ENCODE measurements at places on chromosomes 16 and 17.

DNA sequence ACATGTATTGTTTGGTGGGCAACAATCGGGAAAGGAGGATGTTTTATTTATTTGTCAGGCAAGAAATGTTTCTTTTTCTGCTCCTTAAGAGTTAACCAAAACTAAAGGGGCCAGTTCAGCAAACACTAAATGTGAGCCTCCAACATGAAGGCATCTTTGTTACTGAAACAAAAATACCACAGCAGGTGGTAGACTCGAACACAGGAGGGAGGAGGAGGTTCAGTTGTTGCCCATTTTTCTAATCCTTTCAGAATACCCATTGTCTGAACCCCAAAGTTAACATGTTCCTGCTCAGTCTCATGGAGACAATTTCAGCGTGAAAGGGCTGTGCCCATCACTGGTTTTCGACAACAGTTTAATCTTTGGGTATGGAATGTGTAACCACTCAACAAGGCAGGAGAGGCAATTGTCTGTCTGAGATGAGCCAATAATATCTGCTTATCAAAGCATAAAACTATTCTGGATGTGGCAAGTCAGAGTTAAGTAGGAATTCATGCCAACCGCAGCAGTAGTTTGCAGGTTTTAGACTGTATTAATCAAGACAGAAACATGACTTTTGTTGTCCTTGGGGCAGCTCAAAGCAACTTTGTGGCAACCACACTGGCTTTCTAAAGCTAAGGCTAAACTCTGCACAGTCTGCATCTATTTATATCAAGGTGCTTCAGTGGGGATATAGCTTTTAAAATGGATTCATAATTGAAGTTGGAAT lies 211.7 kb downstream of the FTO start:
- DNase-seq: no peak

DNA sequence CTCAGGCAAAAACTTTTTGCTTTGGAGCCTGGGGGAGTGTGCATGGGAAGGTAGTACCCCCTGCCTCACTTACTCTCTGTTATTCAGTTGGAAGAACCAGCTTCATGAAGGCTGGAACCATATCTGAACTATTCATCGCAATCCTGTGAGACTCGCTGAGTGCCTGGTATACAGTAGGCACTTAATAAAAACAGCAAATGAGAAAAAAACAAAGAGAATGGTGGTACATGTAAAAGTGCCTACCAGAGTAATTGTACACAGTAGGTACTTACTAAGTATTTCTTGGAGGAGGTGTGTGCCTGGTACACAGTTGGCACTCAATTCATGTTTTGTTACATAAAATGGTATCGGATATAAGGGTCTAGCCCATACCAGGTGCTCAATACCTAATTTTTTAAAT lies 75.2 kb downstream of the MYH11 start:
- no peak for DNase-seq

DNA sequence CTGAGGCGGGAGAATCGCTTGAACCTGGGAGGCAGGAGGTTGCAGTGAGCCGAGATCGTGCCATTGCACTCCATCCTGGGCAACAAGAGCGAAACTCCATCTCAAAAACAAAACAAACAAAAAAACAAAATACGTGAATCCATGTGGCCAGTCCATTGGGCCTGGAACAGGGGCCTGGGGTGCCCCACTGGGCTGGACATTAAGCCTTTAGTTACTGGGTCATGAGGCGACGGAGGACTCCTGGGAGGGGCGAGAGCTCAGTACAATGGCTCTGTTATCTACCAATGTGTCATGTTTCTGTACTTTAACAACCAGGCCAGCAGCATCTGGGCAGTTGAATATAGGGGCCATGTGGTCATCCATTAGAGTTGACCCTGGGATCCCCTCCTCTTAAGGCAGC lies 18.9 kb upstream of the CLEC18A start:
- DNase-seq: no peak

- no peak for DNase-seq
Measured at GRCh38 chr16:70475054-70475871, 20.9 kb downstream of the FCSK start.

DNA sequence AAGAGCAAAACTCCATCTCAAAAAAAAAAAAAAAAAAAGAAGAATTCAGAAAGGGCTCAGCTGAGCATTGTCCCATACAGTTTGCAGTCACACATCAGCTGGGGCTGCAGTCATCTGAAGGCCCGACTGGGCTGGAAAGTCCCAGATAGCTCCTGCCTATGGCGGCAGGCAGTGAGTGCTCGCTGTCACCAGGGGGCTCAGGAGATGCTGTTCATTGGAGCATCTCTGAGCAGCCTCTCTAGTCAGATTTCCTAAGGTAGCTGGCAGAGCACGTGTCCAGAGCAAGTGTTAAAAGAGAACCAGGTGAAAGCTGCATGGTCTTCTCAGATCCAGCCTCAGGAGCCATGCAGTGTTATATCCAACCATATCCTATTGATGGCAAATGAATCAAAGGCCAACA lies 75.8 kb downstream of the WSCD1 start:
- DNase-seq: no peak

DNA sequence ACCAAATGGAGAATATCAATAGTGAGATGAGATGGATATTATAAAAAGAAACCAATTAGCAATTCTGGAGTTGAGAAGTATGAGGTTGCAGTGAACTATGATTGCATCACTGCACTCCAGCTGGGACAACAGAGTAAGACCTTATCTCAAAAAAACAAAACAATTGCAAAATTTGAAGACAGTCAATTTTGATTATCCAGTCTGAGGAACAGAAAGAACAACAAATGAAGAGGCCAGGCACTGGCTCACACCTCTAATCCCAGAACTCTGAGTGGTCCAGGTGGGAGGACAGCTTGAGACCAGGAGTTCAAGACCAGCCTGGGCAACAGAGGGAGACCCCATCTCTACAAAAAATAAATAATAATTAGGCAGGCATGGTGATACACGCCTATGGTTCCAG lies 35.0 kb downstream of the USP32 start:
- DNase-seq: no peak

DNA sequence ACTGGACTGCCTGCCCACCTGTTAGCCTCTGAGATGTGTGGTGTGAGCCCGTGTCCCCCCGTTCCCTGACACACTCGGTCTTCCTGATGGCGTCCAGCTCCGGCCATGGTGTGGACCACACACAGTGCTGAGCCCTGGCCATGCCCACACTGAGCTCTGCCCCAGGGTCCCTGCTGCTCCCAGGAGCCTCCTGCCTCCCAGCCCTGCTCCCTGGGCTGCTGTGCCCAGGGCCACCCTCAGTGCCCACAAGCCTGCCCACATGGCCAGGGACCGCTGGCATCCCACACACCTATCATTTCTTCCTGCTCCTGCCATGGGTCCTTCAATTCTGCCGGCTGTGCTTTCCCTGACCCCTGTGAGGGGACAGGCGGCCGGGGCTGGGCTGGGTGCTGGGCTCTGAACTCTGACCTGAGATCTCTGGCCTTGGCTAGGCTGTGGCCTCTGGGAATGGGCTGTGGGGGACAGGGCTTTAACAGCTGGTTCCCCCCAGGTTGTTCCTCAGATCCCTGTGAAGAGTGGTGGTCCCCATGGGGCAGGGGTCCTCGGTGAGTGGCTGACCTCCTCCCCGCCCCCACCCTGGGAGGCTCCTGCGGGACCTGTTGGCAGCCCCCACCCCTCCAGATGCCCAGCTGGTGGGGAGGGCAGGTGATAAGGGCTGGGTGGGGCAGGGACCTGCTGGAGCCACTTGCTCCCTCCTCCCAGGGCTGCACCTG lies 4.0 kb downstream of the CEMP1 start:
- DNase-seq: no peak

DNA sequence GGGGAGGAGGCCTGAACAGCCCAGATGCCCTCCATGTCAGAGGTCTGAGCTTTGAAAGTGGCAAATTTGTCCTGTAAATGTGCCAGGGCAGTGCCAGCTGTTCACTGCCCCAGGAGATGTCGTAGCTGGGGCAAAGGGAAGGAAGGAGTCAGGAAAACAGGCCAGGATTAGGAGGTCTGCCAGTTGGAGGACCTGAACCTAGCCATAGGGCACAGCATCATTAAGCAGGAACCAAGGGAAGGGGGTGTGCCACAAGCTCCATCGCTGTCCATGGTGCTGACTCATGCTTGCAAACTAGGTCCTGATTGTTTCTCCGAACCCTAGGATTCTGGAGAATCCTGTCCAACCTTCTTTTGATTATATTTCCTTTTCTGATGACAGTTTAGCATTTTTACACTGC lies 124.2 kb downstream of the TMEM132E start:
- DNase-seq: peak; percentile 42

DNA sequence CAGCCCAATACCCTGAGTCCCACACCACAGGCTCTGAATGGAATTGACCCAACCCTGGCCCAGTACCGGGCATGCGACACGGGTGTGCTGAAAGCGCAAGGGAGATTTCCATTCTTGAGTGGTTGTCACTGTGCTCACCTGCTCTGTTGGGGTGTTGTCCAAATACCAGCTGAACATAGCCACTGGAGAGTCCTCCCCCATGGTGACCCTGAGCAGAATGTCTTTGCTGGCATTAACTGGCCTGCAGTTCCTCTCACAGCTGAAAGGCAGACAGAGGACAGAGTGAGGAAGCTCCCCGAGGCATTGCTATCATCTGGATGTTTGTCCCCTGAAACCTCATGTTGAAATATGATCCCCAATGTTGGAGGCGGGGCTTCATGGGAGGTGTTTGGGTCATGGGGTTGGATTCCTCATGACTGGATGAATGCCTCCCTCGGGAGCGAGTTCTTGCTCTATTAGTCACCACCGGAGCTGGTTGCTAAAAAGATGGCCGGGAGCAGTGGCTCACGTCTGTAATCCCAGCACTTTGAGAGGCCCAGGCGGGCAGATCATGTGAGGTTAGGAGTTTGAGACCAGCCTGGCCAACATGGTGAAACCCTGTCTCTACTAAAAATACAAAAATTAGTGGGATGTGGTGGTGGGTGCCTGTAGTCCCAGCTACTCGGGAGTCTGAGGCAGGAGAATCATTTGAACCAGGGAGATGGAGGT lies 57.3 kb upstream of the BCO1 start:
- peak; percentile 99 for DNase-seq

DNA sequence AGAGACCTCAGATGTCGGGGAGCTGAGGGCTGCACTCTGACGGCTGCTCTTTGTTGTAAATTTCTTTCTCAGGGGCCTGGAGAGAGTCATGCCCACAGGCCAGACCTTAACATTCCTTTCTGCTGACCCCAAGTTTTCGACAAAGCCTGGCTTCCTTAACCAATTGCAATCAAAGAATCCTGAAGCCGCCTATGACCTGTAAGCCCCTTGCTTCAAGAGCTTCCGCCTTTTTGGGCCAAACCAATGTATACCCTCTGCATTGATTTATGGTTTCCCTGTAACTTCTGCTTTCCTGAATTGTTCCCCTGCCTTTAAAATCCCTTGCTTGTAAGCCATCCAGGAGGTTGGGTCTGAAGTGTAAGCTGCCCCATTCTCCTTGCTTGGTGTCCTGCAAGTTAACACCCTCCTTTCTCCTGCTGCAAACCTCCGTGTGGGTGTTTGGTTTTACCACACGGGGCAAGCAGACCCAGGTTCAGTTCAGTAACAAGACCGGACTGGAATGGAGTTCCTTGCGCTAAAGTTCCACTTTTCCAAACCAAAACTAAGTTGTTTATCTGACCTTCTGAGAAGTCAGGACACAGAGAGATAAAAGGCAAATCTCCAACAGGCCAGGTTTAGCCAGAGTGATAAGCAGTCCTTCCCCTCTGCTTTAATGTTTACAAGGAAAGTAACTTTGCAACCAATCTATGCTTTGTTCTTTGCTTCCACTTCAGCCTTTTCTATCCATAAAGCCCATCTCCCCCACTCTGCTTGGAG lies 141.6 kb downstream of the KCNJ12 start:
- no peak for DNase-seq

- no peak for DNase-seq
Measured at GRCh38 chr16:2460391-2460713, 443 bp downstream of the TEDC2 start.

GRCh38 chr16:86355531-86355930 lies 154.8 kb upstream of the FOXF1 start:
- peak; percentile 80 for DNase-seq

- DNase-seq: no peak
Measured at GRCh38 chr16:62764572-62764971, 728.3 kb upstream of the CDH8 start.

DNA sequence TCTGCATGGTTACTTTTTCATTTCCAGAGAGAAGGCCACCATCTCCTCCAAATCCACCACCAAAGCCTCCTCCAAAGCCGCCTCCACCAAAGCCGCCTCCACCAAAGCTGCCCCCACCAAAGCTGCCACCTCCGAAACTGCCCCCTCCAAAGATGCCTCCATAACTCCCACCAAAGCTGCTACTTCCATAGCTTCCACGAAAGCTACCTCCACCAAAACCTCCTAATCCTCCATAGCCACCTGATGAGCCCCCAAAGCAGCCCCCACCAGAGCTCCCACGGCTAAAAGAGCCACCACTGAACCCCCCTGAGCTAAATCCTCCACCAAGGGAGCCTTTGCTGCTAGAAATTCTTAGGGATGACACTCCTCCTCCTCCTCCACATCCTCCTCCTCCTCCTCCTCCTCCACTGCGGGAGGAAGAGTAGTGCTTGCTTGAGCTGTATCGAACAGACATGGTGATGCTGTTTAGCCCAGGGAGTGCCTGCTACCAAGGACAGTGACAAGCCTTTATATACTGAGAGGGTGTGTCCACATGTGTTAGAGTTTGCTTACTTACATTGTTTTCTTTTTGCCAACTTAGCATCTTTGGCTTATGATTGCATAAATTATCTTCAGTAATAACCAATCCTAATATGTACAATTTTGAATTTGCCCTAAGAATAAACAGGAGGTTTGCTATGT lies at the start of gene KRT10:
TSS of gene KRT10 (minus strand) at position 483 of the 681 bp plus-strand sequence. CDS start at position 454, 29 bp downstream.
- DNase-seq: no peak

DNA sequence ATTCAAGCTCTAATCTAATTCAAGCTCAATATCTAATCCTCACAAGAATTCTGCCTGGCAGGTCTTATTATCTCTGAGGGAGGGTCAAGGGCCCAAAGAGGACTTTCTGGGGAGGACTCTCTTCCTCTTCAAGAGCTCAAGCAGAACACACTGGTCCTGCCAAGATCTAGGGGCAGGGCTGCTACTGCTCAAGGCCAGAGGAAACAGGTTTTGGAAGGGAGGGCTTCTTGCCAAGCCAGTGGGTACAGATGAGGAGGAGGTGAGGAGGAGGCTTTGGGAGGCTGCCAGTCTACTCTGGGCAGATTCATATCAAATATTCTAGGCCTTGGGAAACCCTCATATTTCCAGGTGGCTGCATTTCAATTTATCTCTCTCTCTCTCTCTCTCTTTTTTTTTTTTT lies 51.8 kb upstream of the IL34 start:
- no peak for DNase-seq

DNA sequence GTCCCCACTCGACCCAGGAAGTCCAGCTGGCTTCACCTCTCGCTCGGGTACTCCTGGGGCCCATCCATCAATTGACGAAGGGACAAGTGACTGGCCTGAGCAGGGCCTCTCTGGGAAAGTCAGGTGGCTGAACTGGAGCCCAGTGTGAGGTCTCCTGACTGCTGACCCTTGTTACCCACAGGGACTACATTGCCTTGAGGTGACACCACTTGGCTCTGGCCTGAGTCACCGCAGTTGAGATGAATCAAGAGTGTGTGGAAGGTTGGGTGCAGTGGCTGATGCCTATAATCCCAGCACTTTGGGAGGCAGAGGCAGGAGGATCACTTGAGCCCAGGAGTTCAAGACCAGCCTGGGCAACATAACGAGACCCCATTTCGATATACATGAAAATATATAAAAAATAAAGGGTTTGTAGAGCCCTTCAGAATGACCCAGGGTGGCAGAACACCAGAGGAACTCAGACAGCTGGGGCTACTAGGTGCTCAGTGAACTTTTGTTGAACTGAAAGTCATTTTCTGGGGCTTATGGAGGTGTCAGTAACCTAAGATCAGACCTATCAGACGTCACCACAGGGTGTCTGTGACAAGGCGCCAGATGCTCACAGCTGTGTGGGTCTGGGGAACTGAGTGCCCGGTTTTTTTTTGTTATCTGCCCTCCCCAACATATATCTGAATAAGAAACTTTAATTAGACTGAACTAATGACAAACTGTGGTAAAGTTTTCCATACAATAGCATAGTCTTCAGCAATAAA lies 14.8 kb upstream of the ZFP90 start:
- no peak for DNase-seq

Data from foreskin fibroblast (primary cell).